Stimulated activated CD4-positive, alpha-beta T cell treated with anti-CD3 and anti-CD28 coated beads, TNF-alpha, amount 100 ng/mL, for 4 hours (primary cell): ENCODE measurements at places on chromosomes 7 and 10.

DNA sequence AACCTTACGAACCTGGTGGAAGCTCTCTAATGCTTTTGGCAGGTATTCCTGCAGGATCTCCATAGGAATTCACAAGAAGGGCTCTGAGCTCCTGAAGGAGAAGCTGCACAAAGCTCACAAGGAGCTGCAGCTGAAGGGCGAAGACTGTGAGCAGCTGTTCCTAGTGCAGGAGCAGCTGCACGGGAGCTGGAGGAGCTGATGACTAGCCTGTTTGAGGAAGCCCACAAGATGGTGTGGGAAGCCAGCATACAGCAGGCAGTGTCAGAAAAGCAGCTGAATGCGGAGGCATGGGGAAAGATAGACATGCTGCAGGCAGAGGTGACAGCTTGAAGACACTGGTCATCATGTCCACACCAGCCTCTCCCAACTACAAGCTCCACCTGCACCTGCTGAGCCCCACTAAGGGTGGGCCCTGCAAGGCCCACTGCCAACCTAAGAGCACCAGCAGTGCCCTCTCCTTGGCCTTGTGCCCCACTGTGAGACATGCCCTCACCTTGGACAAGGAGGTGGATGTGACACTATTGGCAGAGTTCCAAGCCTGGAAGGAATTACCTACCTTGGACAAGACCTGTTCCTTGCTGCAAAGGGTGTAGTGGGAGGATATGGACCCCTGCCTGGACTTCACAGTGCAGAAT, 250.6 kb downstream of the BBS9 start:
- no peak for DNase-seq

GRCh38 chr7:22183522-22184280, 173.3 kb downstream of the RAPGEF5 start:
- no peak for DNase-seq

DNA sequence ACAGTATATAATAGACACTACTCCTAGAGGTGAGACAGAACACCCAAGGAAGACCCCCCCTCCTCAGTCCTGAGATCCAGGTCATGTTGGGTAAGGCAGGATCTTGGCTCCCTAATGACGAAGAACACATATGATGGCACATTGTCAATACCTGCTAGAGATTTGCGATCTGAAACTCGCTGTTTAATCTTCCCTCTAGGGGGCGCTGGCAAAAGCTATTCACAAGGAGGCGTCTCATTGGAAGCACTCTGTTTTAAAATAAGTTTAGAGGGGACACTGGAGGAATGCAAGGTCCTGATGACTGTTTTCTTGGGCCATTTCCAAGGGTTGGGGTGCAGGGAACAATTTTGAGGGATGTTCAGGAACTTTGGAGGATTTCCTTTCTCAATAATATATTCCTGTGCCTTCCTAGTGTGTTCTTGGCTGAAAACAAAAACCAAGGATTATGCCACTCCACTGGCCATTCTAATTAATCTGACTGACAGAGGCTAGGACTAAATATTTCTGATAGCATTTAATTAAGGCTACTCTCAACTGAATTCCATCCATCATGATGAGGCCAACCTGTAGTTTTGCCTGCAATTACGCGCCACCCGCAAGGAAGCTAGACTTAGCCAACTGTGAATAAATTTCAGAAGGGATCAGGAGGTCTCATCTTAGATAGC, 1013.8 kb upstream of the MBL2 start:
- no peak for DNase-seq

DNA sequence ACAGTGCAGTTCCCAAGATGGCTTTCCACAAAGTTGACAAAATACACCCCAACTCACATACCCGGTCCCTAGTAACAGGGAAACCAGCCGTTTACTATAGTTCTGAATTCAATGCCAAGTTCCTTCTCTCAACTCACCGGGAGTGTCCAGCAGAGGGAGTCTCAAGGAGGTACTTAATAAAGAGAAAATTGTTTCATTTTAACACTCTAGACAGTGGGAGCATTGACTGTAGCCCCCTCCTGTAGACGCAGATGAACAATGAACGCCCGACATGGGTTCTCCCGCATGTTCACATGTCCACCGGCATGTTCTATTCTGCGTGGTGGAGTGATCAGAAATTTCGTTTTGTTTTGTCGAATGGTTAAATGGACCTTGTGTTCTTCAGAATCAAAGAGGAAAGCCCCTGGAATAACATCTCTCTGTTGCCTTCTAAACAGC, 1.9 kb downstream of the HIPK2 start:
- DNase-seq: no peak

GRCh38 chr10:24777196-24777595, 53.5 kb upstream of the ARHGAP21 start:
- DNase-seq: no peak

DNA sequence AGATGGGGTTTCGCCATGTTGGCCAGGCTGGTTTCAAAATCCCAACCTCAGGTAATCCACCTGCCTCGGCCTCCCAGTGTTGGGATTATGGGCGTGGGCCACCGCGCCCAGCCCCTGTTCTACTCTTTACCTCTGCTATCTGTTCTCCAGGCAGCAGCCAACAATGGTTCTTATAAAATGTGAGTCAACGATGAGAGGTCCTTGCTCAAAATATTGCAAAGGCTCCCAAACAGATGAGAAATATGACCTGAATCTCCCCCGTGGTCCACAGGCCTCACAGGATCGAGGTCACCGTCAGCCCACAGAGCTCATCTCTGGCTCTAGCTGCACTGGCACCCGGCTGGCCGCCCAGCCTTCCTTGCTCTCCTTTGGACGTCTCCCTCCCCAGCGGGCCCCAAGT, 62.0 kb upstream of the EGFR start:
- no peak for DNase-seq

- no peak for DNase-seq
Measured at GRCh38 chr7:76133164-76133775, 68.4 kb upstream of the SRRM3 start.

DNA sequence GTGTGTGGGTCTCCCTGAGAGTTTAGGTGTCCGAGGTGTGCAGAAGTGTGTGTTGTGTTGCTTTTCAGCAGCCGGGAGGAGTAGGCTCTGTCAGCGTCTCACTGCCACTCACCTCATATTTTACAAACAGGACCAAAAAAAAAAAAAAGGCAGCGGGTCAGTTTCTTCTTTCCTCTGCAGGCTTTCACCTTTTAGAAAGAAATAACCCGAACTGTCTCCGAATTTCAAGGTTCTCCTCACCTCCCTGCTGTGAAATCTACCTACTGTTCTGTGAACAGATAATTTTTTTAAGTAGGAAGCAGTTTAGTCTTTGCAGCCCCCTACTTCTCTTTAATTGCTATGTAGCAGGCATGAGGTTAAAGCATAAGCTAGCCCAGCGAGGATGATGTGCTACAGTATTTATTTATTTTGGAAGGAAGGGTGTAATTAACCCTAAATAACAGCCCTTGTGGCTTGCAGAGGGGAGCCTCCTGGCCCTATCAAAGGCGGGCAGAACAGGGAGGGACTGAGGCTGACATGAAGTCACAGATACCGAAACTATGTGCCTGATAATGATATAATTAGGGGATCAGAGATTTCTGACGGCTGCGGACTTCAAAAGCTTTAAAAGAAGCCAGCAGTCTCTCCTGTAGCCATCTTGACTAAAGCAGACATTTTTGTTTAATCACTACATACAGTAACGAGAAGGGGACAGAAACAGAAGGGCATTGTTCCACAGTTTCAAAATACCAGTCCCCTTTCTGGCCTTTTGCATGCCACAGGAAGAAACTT, 1.6 kb downstream of the BAMBI start:
- no peak for DNase-seq

- no peak for DNase-seq
Measured at GRCh38 chr10:28913436-28914237, 236.3 kb downstream of the BAMBI start.

DNA sequence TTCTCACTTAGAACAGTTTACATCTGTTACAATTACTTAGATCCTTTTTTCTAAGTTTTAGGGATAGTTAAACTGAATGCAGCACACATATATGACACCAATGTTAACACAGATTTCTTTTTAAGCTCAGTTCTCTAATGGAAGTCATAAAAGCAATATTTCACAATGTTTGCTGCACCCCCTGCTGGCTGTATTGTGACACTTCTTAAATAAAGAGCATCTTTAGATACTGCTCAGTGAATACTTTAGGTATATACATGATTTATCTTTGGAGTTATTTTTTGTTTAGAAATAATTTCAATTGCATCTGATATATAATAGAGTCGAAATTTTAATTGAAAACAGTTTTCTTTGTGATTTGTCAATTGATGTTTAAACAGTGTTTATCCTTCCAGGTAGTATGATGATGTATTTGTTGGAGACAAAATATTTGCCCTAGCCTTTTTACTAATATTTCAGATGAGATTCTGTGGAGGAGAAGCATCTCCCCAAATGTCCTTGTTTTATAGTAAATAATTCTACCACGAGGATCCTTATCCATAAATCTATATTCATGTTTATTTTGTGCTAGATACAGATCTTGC, 174.4 kb downstream of the ST7 start:
- no peak for DNase-seq

- DNase-seq: no peak
Measured at GRCh38 chr10:48890888-48891850, 48.5 kb downstream of the LRRC18 start.

GRCh38 chr7:29627631-29628030, 64.0 kb downstream of the PRR15 start:
- DNase-seq: no peak

GRCh38 chr7:490461-491291, 29.0 kb downstream of the PDGFA start:
- no peak for DNase-seq

DNA sequence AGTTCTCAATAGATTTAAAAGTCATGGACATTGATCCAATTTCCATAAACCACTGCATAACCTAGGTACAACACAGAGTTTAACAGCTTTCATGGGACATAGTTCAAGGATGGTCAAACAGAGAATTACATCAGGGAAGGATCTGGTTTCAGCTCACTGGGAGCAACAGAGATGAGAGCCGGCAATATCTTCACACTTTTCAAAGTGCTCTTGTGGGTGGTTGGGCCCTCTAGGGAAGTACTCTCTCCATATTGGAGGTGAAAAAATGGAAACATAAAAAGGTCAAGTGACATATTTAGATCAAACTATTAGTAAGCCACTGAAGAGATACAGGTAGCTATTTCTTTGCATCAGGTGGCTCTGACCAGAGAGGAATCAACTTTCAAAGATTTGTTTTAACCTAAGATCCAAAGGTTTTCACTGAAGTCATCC, 61.8 kb upstream of the LRRN3 start:
- DNase-seq: no peak

DNA sequence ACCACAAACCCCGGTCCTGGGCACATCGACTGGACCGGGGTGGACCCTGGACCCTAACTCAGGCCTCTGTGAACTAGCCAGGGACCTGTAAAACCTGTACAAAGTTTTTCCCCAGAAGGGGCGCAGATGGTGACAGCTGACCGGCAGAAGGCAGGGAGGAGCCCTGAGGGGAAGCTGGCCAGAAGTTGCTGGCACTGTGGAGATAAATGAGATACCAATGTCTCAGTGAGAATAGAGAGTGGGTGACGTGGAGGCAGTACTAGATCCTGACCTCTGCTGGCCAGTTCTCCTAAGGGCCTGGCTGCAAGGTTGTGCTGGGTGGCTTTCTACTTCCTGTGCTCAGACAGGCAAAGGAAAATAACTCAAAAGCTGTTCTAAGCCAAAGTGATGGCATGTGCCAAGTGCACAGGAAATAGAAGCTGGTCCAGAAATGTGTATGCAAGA, 10.6 kb upstream of the TSPAN14 start:
- no peak for DNase-seq

DNA sequence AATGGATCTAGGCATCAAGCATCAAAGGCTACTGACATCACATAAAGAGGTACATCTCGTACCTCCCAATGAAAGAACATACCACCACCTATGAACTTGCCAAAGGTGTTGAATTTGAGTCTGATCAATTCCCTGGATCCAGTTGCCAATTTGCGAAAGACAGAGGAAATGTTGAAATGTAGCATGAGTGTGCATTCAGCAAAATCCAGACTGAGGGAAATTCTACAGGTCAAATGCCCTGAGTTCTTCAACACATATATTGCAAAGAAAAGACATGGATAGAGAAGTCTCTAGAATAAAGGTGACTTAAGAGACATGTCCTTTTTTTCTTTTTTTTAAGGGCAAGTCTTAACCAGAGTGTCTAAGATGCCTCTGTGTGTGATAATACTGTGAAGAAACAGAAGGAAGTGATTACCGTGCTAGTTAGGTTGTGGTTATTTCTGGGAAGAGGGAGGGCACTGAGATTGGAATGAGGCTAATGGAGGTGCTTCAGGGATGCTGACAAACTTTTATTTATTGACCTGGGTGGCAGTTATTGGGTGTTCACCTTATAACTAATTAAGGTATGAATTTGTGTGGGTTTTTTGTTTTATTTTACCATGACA, 128.7 kb downstream of the SAMD9 start:
- DNase-seq: no peak

- no peak for DNase-seq
Measured at GRCh38 chr10:59607970-59608369, 101.7 kb downstream of the SLC16A9 start.

DNA sequence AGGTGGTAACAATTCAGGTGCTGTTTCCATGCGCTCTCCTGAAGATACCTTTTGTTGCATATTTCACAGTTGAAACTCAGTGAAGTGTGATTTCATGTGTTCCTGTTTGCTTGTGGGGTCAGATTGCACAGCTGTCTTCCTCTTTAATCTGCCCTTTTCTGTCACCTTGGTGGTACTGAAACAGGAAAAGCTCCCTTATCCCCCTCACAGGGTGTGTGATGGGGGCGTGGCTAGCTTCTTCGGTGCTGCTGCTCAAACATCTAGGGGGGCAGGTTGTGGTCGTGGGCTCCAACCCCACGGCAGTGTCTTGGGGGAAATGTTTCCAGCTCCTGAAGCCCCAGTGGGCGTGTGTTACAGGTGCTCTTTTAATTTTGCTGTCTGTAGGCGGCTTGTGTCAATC, 107.4 kb upstream of the KLF14 start:
- no peak for DNase-seq

GRCh38 chr7:4163565-4164203, 518.4 kb upstream of the FOXK1 start:
- no peak for DNase-seq

- no peak for DNase-seq
Measured at GRCh38 chr10:131431533-131431932, 120.0 kb upstream of the TCERG1L start.

DNA sequence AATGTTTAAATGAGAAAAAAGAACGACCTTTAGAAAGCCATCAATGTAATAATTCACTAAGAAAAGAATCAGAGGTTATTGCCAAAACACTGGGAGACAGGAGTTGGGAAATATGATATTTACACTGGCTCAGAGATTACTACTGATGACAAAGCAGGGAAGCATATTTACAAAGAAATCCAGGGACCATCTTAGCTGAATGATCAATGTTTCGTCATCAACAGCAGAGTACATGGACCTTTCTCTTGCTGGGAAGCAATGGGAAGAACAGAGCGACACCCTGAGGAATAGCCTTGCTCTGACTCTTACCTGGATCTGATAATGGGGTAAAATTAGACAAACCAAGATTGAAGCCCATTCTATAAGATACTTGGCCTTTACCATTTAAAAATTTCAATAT, 1293.5 kb downstream of the XPNPEP1 start:
- DNase-seq: no peak

- no peak for DNase-seq
Measured at GRCh38 chr10:23613900-23614299, 175.0 kb downstream of the OTUD1 start.
